ENCODE measurements at places on chromosomes 5 and 9.

DNA sequence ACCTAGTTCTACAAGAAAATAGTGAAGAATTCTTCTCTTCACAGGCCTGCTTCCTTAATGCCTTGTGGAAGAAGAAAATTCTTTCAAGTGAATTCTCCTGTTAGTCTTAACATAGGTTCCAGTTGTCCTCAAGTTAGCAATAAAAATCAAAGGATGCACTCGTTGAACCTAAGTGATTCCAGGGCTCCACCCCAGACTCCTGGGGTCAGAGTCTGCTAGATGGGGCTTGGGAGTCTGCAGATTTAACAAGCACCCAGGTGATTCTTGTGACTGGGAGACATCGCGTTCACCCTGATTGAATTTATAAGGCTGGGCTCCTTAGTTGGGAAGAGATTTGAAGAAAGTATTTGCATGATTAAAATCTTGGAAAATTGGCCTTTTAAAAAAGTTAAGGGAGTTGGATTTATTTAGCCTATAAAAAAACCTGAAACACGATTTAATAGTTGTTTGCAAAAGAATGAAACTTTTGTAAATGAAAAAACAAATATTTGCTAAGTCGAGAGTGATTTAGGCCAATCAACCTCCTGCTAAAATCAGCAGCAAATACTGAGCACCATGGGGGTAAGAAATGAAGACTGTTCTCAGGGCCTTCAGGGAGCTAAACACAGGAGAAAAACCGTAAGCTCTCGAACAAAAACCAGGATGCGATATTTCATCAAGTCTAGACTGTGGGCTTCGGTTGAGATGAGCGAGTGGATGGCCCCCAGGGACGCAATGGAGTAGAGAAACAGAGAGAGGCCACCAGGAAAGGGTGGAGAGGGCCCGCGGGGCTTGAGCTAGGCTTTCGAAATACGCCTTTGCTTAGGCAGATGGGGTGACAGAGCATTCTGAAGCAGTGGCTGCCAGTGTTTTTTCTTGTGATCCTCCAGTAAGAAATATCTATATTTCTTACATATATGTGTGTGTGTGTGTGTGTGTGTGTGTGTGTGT, 86.9 kb upstream of the TTC23L start:
- no peak for DNase-seq

- DNase-seq, result no peak
Measured at GRCh38 chr5:175422058-175422457, 21.9 kb downstream of the DRD1 start.

DNA sequence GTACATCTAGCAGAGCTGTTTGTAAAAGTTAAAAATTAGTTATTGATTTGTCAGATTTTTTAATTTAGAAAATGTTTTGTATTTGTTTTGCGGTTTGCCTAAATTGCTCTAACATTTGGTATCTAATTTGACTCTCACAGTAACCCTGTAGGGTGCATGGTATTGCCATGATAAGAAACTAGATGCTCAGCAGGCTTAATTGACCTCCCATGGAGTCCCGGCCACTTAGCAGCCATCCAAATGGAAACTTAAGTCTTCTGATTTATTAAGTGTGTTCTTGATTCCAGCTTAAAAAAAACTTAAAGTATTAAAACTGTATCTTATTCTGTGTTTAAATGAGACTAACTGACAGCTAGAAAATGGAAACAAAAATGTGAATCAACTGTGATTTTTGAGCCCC, 54.5 kb downstream of the CAST start:
- DNase-seq, result no peak

DNA sequence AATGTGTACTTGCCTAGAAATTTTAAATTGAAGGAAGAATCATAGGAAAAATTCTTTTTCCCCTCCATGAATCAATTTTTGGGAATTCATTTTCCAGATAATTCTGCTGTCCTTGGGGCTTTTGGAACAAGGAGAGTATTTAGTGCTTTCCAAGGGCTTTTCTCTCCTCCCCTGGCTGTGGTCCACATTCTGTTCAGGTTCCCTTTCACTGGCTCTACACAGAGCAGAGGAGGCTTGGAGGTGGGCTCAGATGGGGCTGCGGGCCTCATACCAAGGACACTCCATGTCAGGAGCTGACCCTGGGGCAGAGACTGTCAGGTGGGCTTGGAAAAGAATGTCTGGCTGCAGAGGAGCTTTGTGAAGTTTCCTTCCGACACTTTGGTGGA, 128.1 kb downstream of the GADD45G start:
- no peak for DNase-seq

GRCh38 chr9:121295662-121296191, 27.8 kb downstream of the GSN start:
- no peak for DNase-seq

GRCh38 chr9:94872083-94872833, 145.8 kb downstream of the AOPEP start:
- DNase-seq, result no peak

GRCh38 chr5:142819825-142820224, 49.6 kb downstream of the ARHGAP26 start:
- no peak for DNase-seq

- DNase-seq, result no peak
Measured at GRCh38 chr5:106959387-106959786, 711.4 kb downstream of the EFNA5 start.

- no peak for DNase-seq
Measured at GRCh38 chr9:23702311-23702922, 123.6 kb downstream of the ELAVL2 start.

GRCh38 chr5:176780176-176781053, 29.9 kb upstream of the UNC5A start:
- no peak for DNase-seq

DNA sequence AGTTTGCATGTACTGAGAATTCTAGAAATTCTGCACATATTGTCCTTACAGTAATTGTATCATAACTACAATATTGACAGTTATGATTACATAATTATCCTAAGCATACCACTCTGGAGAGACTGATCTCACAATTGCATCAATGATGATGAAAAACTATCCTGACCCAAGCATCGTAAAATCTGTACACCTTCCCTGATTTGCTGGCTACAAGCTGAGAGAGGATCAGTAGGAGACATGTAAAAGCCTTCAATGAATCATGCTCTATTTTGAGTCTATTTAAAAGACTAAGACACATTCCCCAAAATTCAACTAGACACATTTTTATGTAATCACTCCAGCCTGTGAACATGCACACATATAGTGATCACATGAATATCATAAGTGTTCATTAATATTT, 1833.8 kb downstream of the EFNA5 start:
- no peak for DNase-seq

GRCh38 chr9:6382681-6383080, 30.3 kb upstream of the UHRF2 start:
- no peak for DNase-seq

GRCh38 chr5:131252824-131253171, 11.1 kb upstream of the CDC42SE2 start:
- DNase-seq, result peak; percentile 76

DNA sequence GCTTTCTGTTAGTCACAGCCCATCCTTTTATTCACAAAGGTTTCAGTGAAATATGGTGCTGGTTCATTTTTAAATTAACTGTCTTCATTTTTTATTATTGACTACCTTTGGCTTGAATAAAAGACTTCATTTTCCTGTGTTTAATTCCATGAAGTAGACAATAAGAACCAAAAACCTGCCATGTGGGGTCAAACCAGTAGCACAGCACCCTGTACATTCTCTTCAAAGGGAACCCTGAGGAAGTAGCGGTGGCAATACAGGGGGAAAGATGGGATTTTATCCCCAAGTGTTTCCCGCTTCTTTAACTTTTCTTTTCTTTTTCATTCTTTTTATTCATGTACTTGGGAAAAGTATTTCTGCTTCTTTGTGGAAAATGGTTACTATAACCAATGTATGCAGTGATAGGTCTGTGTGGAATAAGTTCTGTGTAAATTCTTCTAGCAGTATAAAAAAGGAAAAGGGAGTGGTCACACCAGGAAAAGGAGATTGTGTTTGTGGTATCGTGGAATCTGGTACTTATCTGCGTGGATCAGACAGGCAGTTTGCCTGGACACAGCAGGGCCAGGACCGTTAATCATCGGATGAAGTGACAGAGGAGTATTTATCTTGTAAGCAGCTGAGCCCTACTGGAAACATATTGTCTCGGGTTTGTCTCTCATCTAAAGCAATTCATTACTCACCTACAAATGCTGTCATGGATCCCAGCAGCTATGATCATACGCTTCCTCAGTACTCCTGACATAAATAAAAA, 94.2 kb downstream of the PPIC start:
- no peak for DNase-seq

DNA sequence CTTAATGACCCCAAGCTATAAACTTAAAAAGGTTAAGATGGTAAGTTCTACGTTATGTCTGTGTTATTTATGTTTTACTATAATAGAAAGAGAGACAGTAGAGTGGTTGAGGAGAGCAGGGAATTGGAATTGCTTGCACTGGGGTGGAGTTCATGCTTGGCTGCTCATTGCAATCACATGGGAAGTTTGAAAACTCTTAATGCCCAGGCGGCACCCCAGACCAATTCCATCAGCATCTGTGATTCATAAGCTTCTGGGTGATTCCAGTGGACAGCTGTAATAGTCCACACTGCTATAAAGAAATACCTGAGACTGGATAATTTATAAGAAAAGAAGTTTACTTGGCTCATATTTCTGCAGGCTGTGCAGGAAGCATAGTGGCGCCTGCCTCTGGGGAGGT, 323.9 kb upstream of the MSX2 start:
- DNase-seq, result no peak

DNA sequence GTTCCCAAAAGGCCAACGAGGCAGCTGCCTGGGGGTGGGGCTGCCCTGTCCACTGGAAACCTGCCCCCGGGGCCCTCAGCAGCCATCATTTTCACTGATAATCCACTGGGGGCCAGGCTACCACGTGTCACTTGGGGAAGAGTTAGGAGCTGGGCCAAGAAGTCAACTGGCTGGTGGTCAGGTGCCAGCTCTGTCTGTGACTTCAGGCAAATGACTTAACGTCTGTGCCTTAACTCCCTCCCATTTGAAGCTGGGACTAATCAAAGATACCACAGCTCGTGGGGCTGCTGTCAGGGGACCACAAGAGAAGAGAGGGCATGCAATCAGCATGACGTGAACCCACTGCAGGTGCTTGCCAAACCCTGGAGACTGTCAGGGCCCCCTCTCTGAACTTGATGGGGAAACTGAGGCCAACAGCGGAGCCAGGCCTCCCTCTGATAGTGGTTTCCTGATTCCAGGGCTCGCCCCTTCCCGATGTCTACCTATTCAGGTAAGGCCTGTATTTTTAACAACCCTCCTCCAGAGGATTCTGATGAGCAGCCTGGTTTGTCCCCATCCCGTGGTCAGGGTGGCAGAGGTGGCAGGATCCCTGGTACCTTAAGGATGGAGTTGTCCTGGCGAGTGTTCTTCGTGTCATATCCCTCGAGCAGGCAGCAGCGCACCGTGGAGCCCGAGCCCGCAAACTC, 12.3 kb upstream of the DPM2 start:
- DNase-seq, result no peak

DNA sequence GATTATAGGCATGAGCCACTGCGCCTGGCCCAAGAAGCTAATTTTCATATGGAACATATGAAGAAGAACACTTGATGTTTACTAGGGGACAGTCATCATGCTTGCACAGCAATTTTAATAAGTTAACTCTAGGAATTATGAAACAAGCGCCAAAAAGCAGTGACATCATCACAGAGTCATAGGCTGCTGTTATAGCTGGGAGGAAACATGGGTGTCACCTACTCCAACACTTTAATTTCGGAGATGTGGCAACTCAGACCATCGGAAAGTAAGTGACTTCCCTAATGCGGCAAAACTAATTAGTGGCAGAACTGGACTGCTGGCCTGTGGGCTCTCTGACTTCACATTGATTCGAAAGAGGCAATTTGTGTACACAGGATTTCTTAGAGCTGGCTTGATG, 38.1 kb upstream of the EQTN start:
- DNase-seq, result no peak

All from activated T-cell treated with anti-CD3 and anti-CD28 coated beads, Interleukin-2, amount 50 U/mL, for 72 hours (primary cell).